M059J (cell line): ENCODE measurements at places on chromosomes 5 and 9.
A peak's percentile ranks its signal among the peaks of the same experiment; 100 is the strongest.

DNA sequence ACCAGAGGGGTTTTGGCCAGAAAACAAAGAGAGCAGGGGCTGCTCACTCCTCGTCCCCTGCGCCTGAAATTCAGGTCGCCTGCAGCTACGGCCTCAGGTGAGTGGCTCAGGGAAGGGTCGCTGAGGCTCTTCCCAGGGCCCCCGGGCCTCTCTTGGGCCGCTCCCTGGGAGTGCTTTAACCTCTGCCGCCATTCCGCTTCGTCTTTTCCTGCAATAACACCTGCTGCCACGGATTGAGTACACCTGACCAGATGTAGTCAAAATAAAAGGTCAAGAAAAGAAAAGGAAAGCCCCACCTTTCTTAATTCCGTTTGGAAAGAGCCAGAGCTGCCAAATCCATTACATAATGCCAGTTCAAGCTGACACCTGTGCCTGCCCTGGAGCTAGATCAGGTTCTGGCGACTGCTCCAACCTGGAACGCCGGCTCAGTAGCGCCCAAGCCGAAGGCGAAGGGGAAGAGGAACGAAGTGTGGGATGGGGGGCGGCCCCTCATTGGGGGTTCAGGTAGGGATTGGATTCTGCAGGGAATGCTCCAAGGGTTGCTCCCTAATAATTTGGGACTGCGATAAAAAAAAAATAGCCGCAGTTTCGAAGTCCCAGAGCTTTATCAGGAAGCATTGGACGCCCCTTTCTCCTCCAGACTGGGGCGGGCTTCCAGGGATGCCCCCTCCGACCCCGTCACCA lies 193.9 kb downstream of the MEF2C start:
- peak; percentile 17 for DNase-seq

DNA sequence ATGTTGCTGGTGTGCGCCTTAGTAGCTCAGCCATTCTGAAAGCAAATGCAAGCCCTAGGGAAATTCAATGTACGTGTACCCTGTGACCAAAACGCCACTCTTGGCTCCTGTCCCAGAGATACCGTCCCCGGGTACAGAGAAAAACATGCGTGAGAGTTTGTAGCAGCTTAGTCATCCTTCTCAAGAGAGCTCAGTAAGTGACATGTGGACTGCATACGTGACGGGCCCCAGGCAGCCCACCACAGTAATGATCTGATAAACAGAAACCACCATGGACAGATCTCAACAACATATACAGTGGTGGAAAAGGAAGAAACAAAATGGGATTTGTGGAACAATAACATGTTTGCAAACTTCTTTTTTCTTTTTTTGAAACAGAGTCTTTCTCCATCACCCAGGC lies 45.1 kb downstream of the S1PR3 start:
- no peak for DNase-seq

DNA sequence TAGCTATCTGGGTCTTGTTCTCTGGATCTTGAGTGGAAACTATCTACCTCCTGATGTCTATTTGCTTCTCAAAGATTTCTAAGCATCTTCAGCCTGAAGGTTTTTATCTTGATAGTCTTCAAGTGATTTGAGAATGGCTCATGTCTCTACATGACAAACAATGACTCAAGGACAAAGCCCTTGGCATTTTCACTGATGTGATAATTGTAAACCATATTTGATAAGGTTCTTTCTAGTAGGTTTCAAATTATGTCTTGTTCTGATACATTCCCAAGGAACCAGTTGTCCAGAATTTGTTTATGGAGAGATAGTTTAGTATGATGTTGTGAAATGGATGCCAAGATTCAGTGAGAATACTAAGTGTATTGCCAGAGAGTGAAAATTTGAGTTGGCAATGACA lies 1079.3 kb upstream of the CDH9 start:
- no peak for DNase-seq

DNA sequence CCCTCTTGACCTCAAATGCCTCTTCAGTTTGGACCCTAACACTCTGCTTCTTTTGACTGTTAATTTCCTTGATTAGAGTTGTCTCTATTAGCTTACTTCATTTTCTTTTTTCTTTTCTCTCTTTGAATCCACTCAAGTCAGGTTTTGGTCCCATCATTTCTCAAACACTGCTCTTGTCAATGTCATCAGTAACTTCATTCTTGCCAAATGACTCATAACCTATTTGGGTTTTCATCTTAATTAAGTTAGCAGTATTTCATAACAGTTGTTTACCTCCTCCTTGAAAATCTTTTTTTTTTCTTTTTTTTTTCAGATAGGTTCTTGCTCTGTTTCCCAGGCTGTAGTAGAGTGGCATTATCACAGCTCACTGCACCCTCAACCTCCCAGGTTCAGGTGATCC lies 119.6 kb downstream of the PARP8 start:
- peak; percentile 15 for DNase-seq

GRCh38 chr9:129023036-129023907 lies 4.9 kb downstream of the SH3GLB2 start:
- DNase-seq: peak; percentile 83

- DNase-seq: peak; percentile 7
These were observed 26.4 kb upstream of the JMY start for GRCh38 chr5:79209505-79209904.

DNA sequence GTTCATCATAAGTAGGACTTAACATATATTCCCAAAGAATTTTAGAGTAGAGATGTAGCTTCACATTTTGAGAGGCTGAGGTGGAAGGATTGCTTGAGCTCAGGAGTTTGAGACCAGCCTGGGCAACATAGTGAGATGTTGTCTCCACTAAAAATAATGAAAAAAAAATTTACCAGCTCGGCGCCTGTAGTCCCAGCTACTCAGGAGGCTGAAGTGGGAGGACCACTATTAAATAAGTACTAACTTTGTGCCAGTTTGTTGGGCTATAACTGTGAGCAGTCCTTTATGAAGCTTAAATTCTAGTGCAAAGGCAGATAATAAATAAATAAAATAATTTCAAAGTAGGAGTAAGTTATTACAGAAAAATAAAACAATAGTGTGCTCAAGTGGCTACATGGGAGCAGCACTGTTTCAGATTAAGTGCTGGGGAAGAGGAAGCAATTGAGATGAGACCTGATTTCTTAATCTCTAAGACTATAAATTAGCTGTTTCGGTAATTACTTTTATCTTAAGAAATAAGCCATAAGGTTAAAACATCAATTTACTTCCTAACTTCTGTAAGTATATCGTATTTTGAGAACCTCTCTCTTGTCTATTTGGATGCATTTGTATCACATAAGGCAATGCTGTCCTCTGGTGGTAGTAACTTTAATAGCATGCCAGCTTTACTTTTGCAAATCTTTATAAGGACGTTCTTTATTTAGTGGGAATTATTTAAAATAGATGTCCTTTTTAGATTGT lies 98.9 kb downstream of the CSNK1G3 start:
- DNase-seq: peak; percentile 56

- no peak for DNase-seq
These were observed 392.5 kb downstream of the KDM4C start for GRCh38 chr9:7150153-7150890.

- no peak for DNase-seq
These were observed 4.8 kb downstream of the THG1L start for GRCh38 chr5:157735991-157736390.

GRCh38 chr5:176679365-176680225 lies 32.3 kb downstream of the TSPAN17 start:
- DNase-seq: no peak

GRCh38 chr5:77232574-77233358 lies 22.3 kb downstream of the PDE8B start:
- DNase-seq: peak; percentile 74

GRCh38 chr5:81393783-81394718 lies at the start of gene ACOT12:
TSS of gene ACOT12 (minus strand) at chr5:81394134. CDS start at chr5:81394114, 20 bp downstream.
- no peak for DNase-seq

DNA sequence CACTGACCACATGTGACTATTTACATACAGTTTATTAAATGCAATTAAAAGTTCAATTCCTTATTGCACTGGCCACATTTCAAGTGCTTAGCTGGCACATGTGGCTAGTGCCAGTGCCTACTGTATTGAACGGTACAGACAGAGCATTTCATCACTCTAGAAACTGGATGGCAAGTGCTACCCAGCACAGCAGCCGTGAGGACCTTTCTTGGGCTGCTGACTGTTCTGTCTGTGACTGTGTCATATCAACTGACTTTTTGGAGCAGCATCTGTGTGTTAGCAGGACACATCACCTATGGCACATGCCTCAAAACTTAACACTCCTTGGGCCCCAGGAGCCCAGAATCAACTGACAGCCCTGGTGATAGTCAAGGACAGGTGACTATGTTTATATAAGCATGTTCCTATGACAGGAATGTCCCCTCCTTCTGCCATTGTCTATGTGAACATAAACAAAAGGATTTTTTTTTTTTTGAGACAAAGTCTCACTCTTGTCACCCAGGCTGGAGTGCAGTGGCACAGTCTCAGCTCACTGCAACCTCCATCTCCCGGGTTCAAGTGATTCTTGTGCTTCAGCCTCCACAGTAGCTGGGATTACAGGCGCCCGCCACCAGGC lies 8.9 kb downstream of the IRF1 start:
- DNase-seq: peak; percentile 39

DNA sequence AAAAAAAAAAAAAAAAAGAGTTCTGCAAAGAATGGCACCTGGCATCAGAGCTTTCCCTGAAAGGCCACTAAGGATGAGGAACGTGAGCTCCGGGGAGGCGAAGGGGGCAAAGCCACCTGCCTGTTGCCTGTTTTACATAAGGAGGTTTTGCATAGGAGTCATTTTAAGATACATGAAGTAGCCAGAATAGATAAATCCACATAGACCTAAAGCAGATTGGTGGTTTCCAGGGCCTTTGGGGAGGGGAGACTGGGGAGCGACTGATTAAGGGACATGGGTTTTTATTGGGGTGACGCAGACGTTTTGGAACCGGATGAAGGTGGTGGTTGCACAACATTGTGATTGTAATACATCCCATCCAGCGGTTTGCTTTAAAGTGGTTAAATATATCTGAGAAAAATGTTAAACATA lies 7.1 kb downstream of the NEK6 start:
- DNase-seq: peak; percentile 94

DNA sequence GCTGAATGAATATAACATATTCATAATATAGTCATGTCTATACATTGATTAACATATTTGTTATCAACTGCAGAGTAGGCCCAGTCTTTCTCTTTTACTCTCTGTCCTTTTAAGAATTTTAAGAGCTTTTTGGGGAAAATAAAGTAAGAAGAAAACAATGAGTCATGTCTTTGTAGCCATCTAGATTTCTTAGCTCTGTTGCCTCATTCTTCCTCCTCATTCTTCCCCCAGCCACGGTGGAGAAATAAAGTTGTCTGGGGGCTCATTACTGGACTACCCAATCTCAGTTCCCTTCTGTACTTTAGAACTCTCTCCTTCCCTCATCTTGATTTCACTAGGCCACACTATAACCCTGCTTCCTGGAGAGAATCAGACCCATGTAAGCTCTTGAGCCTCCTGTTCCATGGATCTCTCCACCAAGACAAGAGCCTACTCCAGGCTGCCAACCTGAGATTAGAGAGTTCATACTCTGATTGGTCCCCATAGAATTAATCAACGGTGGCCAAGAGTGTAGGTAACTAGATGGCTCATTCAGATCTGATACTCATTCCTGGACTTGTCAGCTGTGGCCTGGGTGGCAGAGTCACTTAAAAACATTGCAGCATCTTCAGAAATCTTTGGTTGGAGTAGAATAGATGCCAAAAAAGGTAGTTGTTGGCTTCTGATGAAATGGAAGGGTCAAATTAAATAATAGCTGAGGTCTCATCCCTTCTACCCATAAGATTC lies 44.2 kb downstream of the ITGA1 start:
- no peak for DNase-seq

DNA sequence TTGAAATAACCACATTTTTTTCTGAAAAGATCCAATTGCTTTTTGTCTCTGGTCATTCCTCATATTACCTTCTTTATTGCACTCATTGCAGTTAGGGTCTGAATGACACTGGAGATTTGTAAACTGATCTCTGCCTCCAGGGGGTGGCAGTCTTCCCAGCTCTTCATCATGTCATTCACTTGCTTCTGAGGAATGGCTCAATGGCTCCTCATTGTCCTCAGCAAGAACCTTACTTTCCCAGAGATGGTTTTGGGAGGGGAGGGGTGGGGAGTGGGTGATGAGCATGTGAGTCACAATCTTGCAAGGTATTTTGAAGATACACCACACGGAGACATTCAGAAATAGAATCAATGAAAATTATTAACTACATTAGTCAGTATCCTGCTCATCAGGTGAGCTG lies 159.8 kb upstream of the GAS1 start:
- DNase-seq: peak; percentile 68

- peak; percentile 39 for DNase-seq
These were observed 127.4 kb downstream of the BARX1 start for GRCh38 chr9:93827545-93828330.
